Right renal cortex interstitium (tissue), 3 donors: ENCODE measurements at places on chromosomes 7 and 10. TPM values are rescaled to one million over a fixed set of nuclear protein-coding genes. Genes with fewer than 3 reads are reported as not detected.

ASB10 gene
- not detected for polyA plus RNA-seq

DNA sequence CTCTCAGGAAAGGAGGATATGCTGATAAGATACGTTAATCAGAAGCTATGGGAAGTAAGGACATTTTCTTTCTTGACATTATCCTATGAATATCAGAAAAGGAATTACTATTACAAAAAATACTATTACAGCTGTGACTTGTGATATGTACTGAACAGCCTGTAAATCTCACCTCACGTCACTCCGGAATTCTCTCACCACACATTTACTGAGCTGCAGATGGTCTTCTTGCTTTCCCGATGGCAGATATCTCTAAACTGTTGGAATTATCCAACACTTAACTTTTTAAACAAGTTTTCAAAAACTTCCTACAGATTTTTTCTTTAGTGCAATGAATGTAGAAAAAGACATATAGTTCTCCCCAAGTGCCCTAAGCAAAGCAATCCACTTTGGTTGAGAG lies 313.4 kb downstream of the GPR37 start:
- no peak for DNase-seq

GRCh38 chr7:67950321-67951083 lies 953.9 kb downstream of the TYW1 start:
- no peak for DNase-seq

DNA sequence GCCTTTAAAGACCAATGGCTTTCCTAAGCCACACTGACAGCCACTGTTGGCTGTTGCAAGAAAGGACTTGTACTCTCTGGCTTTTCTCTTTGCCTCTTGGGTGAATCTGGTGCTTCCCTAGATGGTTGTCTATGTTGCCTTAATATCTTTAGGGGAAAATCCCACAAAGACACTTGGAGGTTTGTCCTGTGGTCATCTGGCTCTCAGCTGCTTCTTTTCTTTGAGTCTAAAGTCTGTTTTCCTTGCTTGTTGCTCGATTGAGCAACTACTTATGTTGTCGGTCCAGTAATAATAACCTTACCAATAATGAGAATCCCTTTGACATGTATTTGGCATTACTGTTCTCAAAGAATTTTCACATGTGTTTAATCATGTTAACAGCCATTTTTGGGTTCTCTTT lies 537.6 kb downstream of the LRMDA start:
- DNase-seq = no peak

DNA sequence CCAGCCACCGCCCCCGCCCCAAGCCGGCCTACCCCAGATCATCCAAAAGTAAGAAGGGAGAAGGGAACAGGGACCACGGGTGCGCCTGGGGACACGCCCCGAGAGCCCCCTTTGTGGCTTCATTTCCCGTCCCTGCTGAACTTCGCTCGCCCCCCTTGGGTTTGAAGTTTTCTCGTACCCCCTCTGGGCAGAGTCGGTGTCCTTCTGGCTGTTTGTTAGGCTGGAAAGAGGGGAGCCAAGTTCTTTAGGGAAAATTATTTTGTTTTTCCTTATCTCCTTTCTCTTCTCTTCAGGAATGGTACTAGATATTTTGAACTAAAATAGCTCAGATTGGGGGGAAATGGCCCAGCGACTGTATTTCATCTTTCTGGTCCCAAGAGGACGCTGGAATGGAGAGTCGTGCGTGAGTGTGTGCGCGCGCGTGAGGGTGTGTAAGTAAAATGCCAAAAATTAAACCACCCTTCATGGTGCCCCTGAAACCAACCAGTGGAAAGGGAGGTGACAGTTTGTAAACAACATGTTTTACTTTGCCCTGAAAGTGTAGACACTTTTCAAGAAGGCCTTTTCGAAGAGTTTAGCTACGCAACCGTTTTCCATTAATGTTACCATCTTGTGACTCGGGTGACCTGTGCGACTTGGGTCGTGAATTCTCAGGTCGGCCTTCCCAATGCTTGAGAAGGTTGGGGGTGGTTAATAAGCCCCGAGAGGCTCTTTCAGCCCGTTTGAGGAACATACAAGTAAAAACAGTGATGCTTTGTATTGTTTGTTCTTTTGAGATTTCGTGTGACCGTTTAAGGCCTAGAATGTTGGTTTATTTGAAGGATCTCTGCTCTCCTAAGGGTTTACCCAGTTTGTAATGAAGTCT lies 694 bp downstream of the RBM20 start:
- DNase-seq = no peak

DNA sequence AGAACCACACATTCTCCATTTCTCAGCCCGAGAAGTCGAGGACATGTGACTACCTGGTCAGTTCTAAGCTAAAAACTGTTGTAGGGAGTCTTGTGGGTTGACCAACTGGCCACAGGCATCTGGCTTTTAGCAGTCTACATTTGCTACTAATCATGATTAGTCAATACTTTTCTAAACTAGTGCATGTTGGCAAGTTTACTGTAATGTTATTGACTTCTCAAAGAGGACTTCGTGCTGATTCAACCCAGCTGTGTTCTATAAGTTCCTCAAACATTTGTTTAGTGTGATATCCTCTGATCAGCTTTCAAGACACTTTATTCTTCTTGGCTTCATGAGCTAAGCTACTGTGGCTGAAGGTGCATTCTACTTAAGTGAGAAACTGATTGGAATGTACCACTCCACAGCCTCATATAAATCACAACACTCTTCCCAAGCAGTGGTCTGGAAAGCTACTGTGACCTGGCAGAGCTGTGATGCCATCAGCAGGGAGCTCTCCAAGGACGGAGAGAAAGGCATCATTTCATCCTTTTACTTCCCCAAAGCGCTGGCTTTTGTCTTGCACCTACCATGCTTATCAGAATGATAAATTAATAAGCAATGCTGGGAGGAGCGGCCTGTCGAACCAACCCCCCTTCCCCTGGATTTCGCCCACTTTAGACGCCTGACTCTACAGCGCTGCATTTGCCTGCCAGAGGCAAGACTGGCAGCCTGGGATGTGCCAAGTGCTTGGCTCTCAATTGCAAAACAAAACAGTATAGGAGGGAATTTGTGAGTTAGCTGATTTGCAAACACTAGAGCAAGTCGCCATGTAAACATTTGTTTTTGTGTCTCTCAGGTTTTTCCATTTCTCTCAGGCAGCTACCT lies 206.7 kb upstream of the PLXNA4 start:
- DNase-seq = no peak

GRCh38 chr7:12746211-12746610 lies 58.8 kb downstream of the ARL4A start:
- no peak for DNase-seq

GRCh38 chr7:38163671-38164070 lies 14.4 kb upstream of the STARD3NL start:
- DNase-seq = no peak

FAM20C gene
- polyA plus RNA-seq = 53.8 TPM

GRCh38 chr10:89373916-89374711 lies 3.7 kb upstream of the IFIT1B start:
- DNase-seq = no peak

WNT16 gene
- not detected for polyA plus RNA-seq

DNA sequence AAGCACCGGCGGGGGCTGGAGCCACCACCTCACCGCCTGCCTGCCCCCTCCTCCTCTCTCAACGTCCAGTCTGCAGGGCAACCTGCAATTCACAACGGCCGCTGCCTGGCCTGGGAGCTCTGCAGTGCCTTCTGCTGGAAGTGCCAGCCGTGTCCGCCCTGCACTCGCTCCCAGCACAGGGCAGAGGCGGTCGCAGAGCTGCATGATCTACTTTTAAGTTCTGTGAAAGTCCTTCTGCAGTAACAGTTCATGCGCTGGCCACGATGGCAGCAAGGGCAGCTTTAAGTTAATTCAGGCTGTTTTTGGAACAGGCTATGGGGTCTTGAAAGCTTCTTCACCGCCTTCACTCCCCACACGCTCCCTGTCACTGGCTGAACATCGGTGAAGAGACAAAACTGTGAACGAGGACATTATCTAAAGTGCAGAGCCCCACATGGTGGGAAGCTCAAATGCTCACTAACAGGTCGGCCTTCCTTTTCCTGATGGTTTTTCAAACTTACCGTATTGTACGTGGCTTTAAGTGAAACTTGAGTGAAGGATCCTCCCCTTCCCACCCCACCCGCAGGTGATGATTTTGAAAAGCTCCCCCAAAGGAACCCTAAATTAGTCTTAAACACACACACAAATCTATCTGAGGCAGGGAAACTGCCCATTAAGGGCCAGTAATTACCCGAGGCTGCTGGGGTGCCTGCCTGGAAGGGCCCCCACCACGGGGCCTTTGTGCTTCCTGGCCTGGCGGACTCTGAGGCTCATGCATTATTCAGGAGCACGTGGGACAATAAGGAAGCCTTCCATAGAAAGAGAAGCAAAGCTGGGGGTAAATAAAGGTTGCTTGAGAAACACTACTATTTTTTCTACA lies 504.3 kb downstream of the DNAJB6 start:
- DNase-seq = no peak

DNA sequence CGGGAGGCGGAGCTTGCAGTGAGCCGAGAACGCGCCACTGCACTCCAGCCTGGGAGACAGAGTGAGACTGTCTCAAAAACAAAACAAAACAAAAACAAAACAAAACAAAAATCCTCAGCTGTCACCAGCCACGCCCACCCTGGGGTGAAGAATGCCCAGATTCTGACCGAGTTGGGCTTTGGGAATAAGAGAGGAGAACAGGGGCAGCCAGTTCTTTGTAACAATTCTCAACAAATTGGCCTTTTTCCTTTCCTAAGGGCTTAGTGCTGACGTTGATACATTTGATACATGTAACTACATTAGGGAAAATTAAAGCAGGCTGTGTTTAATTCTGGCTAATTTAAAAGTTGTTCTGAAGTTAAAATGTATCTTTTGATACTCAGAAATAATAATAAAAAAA lies 121.0 kb downstream of the EPC1 start:
- DNase-seq = no peak

FAM25G gene
- not detected for polyA plus RNA-seq

- no peak for DNase-seq
These were observed 12.6 kb downstream of the CNNM2 start for GRCh38 chr10:102930720-102931119.

- DNase-seq = no peak
These were observed 3.6 kb downstream of the EPDR1 start for GRCh38 chr7:37923996-37924395.

RBP4 gene
- 0.68 TPM for polyA plus RNA-seq

LRRC18 gene
- polyA plus RNA-seq = 0.22 TPM

ALDH18A1 gene
- 78.8 TPM for polyA plus RNA-seq

DNA sequence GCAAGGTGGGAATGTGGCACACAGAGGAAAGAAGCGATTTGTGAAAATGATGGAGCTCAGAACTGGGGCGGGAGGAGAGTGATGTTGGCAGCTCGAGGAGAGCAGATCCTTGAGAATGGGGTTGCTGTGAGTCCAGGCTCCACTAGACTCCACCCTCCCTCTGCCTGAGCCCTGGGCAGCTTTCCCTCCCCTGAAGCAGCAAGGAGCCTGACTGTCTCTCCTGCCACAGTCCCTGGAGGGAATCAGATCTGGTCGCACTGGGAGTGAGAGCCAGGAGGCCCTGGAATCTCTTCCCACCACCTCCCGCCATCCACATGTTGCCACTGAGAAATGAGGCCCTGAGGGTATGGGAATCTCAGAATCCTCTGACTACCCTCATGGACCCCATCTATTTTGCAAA lies 362.7 kb downstream of the PLXNA4 start:
- no peak for DNase-seq

GRCh38 chr10:102268375-102268888 lies 23.1 kb downstream of the GBF1 start:
- DNase-seq = no peak

DNA sequence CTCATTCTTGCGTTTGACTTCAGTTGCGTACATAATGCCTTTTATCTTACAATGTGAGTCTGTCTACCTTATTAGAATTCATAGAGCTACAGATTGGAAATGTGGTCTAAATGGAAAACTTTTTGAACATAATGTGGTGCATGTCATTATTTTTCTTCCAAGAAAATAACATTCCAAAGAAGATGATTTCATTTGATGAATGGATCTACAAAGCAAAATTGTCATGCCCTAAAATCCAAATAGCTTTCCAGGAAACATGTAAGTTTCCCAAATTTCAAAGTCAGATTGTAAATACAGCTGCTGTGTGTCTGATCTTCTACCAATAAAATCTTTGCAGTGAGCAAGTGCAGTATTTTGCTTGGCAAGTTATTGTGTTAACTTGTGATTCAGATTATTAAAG lies 101.8 kb upstream of the FZD8 start:
- DNase-seq = no peak

- no peak for DNase-seq
These were observed 61.6 kb upstream of the UNC5B start for GRCh38 chr10:71150796-71151195.

HGF gene
- 3.1 TPM for polyA plus RNA-seq

DNA sequence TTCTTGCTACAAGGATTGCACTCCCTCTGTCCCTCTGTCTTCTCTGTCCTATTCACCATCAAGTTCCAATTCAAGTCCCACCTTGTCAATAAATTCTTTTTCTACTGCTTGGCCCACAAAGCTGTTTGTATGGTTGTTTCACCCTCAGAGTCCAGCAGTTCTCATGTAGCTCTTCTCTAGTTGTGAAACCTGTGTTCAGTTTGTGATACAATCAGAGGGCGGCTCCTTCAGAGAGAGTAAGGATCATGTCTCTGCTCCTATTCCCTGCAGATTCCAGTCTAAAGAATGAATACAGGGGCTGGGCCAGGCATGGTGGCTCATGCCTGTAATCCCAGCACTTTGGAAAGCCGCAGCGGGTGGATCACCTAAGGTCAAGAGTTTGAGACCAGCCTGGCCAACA lies 126.6 kb upstream of the BET1 start:
- DNase-seq = no peak

NPFFR1 gene
- polyA plus RNA-seq = 0.15 TPM

GRCh38 chr10:132395704-132396493 lies 1.1 kb upstream of the PWWP2B start:
- DNase-seq = no peak

DNA sequence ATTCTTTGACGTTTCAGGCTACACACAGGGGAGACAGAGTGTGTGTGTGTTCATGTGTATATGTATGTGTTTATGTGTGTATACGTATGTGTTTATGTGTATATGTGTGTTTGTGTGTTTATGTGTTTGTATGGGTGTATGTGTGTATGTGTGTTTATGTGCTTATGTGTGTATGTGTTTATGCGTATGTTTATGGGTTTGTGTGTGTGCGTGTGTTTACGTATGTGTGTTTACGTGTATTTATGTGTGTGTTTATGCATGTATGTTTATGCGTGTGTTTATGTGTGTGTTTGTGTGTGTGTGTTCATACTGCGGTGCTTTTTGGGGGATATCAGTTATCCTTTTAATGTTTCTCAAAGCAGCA lies 39.2 kb upstream of the CNPY1 start:
- DNase-seq = no peak

WDFY4 gene
- polyA plus RNA-seq = 1.9 TPM

WASL gene
- 83.5 TPM for polyA plus RNA-seq

- DNase-seq = no peak
These were observed 124.8 kb downstream of the CD36 start for GRCh38 chr7:80763289-80763688.

DNA sequence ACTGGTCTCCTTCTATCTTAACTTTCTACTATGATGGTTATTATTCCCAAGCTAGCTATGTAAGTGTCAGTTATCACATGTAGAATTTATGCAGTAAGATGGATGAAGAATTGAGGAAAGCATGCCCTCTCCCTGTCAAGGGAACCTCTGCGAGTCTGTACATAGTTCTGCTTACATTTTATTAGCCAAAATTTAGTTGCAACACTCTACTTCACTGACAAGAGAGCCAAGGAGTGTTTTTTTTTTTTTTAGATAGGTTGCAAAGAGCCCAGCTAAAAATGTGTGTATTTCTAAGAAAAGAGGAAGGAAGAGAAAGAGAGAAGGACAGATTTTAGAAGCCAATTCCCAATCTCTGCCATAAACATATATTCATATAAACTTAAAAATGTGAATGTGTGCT lies 357.7 kb upstream of the LRRN3 start:
- no peak for DNase-seq

- no peak for DNase-seq
These were observed 22.2 kb upstream of the CSGALNACT2 start for GRCh38 chr10:43115881-43116595.

GRCh38 chr7:130383187-130383980 lies 3.1 kb downstream of the CPA1 start:
- DNase-seq = no peak
